Breast epithelium (tissue), 4 donors: ENCODE measurements at places on chromosomes 11 and 22. TPM values are rescaled to one million over a fixed set of nuclear protein-coding genes. Genes with fewer than 3 reads are reported as not detected.
A peak's percentile ranks its signal among the peaks of the same experiment; 100 is the strongest.

DNA sequence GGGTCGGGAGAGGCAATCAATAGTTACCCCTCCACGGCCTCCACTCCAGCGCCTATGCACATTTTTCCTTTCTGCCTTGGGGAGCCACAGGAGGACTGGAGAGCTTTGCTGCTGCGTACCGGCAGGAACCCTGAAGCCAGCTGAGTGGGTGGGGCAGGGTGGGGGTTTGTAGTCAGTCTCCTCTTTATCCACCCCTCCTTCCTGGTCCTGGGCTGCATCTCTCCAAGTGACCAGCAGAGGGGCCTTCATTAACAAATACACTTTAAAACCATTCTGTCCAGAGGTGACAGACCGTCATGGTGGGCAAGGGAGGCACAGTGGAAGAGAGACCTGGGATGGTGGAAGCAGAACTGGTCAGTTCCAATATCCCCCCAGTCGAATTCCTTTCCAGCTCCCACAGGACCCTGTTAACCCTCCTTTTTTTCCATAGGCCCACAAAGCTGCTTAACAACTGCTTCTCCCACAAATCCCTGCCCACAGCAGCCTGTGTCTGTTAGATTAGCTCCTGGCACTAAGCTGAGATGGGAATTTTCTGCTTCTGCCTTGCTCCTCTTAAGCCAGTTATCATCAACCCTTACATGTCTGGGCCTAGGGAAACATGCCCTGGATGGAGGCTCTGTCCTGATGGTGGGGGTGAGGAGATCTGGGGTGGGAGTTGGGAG is 3.9 kb upstream of the ABCG4 start:
- no peak overlapping the region for H3K27ac ChIP-seq
- no peak for DNase-seq
- peaks cover 10% of the 10 kb centered on the region for H3K27me3 ChIP-seq
- no peaks in the 10 kb centered on the region for H3K4me1 ChIP-seq

- H3K27ac ChIP-seq, result no peak overlapping the region
- no peaks in the 10 kb centered on the region for H3K27me3 ChIP-seq
- H3K36me3 ChIP-seq, result no peaks in the 10 kb centered on the region
- no peaks in the 10 kb centered on the region for H3K4me1 ChIP-seq
- H3K4me3 ChIP-seq, result no peak overlapping the region
These were observed 2.9 kb upstream of the OR52J3 start for GRCh38 chr11:5043380-5043779.

- no peak overlapping the region for H3K27ac ChIP-seq
- no peak overlapping the region for H3K4me3 ChIP-seq
- H3K27me3 ChIP-seq, result no peaks in the 10 kb centered on the region
- H3K4me1 ChIP-seq, result no peaks in the 10 kb centered on the region
These were observed 35.8 kb downstream of the OR4C6 start for GRCh38 chr11:55697817-55698216.

GRCh38 chr11:104594228-104594958 is 303.9 kb downstream of the CASP12 start:
- H3K4me3 ChIP-seq, result no peak overlapping the region
- no peaks in the 10 kb centered on the region for H3K27me3 ChIP-seq
- no peaks in the 10 kb centered on the region for H3K36me3 ChIP-seq
- no peaks in the 10 kb centered on the region for H3K4me1 ChIP-seq
- no peak for DNase-seq
- no peak overlapping the region for H3K27ac ChIP-seq

DNA sequence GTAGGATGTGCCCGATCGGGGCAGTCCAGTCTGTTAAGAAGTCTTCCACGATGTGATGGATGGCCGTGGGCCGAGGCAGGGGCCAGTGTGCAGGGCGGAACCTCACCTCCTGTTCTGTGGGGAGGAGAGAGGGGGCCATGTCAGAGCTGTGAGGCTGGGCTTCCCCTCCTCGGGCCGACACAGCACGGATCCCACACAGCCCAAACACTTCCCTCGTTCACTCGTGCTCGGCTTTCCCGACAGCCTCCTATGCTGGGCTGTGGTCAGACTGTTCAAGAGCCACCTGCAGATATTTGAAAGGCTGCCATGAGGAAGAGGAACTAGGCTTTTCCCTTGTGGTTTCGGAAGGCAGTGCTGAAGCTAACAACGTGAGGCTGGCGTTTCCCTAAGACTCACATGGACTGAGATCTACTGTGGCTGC is 12.3 kb upstream of the TXN2 start:
- DNase-seq, result no peak
- no peak overlapping the region for H3K4me3 ChIP-seq
- H3K4me1 ChIP-seq, result no peaks in the 10 kb centered on the region
- peak overlapping the region; percentile 29 for H3K27ac ChIP-seq

DNA sequence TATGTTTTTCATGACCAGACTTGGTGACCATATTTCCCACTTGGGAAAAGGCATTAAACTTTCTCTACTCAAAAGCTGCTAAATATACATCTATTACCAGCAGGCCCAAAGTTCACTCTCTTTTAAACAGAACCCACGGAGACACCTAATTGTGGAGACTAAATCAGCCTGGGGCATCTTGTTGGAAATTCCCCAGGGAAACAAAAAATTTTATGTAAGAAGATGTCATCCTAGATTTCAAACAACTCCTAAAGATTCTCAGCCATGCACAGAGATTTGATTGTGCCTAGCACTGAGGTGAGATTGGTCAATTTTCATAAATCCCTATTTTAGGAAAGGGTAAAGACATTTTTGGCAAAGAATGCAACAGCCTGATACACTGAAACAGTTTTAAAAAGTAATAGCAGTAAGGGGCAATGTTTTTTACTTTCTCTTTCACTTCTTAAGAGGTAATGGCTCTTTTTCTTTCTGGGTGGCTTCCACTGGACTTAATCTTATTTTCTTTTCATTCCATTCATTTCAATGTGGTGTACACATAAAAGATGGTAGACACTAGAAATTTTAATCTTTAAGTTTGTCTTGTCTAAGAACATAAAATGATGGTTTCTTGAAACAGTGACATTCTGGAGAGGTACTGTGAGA is 9.6 kb downstream of the OR52N2 start:
- H3K36me3 ChIP-seq, result no peaks in the 10 kb centered on the region
- no peak overlapping the region for H3K4me3 ChIP-seq
- no peak for DNase-seq
- no peaks in the 10 kb centered on the region for H3K27me3 ChIP-seq
- H3K4me1 ChIP-seq, result no peaks in the 10 kb centered on the region

DNA sequence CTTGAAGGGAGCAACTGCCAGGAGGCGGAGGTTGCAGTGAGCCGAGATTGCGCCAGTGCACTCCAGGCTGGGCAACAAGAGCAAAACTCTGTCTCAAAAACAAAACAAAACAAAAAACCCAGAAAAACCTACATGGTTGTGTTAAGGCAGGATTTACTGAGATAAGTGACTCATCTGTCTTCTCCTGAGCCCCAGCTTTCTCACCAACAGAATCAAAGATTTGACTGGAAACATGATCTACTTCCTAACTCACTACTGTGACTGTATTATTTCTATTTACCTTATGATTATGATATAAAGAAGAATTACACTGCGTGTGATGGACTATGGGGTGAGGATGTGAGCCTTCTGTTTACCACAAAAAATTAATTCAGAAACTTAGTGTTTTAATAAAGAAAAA is 21.8 kb downstream of the FAM118B start:
- no peak overlapping the region for H3K27ac ChIP-seq
- DNase-seq, result no peak
- H3K4me3 ChIP-seq, result no peak overlapping the region
- no peaks in the 10 kb centered on the region for H3K27me3 ChIP-seq
- H3K4me1 ChIP-seq, result no peaks in the 10 kb centered on the region

DNA sequence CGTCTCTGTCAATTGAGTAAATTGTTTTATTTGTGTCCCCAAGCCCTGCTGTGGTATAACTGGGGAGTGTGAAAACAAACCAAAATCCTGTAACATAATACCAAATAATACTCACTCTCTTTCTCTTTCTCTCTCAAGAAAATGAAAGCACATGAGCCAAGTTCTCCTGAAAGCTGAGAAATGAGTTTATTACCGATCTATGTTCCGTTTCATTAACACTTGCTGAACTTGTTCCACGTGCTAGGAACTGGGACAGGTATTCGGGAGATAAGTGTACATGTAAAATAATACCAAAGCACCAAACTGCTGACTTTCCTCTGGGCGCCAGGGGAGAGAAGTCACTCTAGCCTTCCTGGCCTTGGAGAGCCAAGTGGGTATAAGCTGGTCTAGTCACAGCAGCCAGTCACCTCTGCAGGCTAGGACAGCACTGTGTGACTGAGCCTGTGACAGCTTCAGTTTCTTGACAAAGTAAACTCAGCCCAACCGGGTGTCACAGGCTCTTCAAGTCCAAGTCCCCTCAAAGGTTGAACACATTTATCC is 23.1 kb downstream of the CD6 start:
- no peak overlapping the region for H3K27ac ChIP-seq
- no peak for DNase-seq
- no peaks in the 10 kb centered on the region for H3K27me3 ChIP-seq
- no peaks in the 10 kb centered on the region for H3K36me3 ChIP-seq

DNA sequence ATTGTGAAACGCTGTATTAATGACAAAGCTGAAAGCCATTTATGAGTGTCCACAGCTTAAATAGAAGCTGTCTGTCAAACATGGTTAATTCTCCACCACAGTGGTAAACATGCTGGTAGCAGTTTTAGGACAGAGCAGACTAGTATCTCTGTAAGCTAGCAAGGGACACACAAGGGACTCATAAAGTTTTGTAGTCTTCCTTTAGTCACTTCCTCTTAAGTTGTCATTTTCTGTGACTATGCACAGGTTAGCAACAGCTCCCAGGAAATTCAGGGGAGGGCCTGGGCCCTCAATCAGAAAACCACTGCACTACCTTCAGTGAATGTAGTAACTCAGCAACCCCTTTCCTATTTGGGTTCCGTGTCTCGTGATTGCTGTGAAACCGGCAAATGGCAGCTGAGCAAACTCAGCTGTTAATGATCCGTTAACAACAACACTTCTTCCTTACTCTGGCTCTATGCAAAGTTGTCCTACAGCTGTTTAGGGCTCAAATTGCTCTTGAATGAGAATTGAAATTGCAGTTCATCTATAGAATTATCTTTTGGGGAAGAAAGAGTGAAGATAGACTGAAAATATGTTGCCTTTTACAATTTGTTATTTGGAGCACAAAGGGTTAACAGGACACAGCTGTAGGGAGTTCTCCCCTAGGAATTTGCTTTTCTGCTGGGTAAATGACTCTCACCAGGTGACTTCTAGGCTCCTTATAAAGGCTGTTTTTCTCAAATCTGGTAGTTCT is at the start of gene MMP26:
TSS of gene MMP26 (plus strand) at position 731 of the 736 bp plus-strand sequence.
- no peak within 1 kb of the TSS for H3K4me3 ChIP-seq
- H3K36me3 ChIP-seq, result no peaks in the 10 kb centered on the region
- H3K27me3 ChIP-seq, result no peaks in the 10 kb centered on the region

- DNase-seq, result no peak
- H3K4me1 ChIP-seq, result no peaks in the 10 kb centered on the region
- H3K27me3 ChIP-seq, result no peaks in the 10 kb centered on the region
- no peak overlapping the region for H3K27ac ChIP-seq
These were observed 15.6 kb downstream of the MOV10L1 start for GRCh38 chr22:50105208-50106100.

DNA sequence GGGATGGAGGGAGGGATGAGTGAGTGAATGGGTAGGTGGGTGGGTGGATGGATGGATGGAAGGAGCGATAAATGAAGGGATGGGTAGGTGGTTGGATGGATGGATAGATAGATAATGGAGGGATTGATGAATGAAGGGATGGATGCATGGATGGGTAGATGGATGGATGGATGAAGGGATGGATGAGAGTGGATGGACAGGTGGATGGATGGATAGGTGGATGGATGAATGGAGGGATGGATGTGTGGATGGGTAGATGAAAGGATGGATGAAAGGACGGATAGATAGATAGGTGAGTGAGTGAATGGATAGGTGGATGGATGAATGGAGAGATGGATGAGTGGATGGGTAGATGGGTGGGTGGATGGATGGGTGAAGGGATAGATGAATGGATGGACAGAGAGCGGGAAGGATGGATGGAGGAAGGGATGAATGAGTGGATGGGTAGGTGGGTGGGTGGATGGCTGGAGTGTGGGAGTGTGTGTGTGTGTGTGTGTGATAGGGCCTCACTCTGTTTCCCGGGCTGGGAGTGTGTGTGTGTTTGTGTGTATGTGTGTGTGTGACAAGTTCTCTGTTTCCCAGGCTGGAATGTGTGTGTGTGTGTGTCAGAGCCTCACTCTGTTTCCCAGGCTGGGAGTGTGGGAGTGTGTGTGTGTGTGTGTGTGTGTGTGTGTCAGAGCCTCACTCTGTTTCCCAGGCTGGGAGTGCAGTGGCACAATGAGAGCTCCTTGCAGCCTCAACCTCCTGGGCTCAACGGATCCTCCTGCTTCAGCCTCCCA is 2.1 kb upstream of the PRR33 start:
- H3K27me3 ChIP-seq, result no peaks in the 10 kb centered on the region
- H3K4me1 ChIP-seq, result no peaks in the 10 kb centered on the region
- no peaks in the 10 kb centered on the region for H3K36me3 ChIP-seq
- H3K27ac ChIP-seq, result no peak overlapping the region

- no peak overlapping the region for H3K27ac ChIP-seq
- H3K27me3 ChIP-seq, result no peaks in the 10 kb centered on the region
- H3K36me3 ChIP-seq, result no peaks in the 10 kb centered on the region
- no peaks in the 10 kb centered on the region for H3K4me1 ChIP-seq
- DNase-seq, result no peak
These were observed 274.9 kb upstream of the MPPED2 start for GRCh38 chr11:30861064-30861463.

GRCh38 chr11:3051196-3052108 is 5.8 kb downstream of the CARS1 start:
- H3K27me3 ChIP-seq, result no peaks in the 10 kb centered on the region
- H3K4me1 ChIP-seq, result peaks cover 8% of the 10 kb centered on the region
- no peak overlapping the region for H3K4me3 ChIP-seq
- no peak for DNase-seq
- no peaks in the 10 kb centered on the region for H3K36me3 ChIP-seq

DNA sequence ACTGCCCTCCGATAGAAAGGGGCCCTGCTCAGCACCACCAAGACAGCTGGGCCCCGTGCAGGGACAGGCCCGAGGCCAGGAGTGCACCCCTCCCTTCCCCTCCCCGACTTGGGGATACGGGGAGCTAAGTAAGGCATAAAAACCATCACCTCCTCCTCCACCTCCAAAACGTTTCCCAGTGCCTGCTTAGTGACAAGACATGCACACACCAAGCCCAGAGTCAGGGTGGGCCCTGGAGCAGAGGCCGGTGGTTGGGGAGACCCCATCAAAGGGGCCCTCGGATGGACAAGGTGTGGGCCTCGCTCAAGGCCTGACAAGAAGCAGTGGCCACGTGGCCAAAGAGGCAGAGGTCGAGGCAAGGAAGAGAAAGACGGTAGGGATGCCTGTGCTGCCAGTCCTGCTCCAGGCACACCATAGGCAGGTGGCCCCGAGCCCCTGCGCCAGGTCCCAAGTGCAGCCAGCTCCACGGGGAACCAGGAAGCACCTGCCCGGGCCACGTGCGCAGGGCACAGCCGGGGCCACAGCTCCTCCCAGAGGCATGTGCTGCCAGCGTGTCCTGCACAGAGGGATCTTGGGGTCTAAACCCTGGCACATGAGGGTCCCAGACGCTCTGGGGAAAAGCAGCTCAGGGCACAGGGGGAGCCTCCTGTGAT is 53.0 kb downstream of the BRD1 start:
- DNase-seq, result no peak
- H3K36me3 ChIP-seq, result peaks cover 19% of the 10 kb centered on the region
- no peak overlapping the region for H3K4me3 ChIP-seq
- H3K27ac ChIP-seq, result no peak overlapping the region
- no peaks in the 10 kb centered on the region for H3K27me3 ChIP-seq

The RPS25 gene
- total RNA-seq, result 1,984 TPM

The MS4A12 gene
- total RNA-seq, result not detected

The RRM1 gene
- total RNA-seq, result 35.7 TPM

The SLC22A25 gene
- not detected for total RNA-seq

The PTPRJ gene
- 14.7 TPM for total RNA-seq

The RELA gene
- 57.7 TPM for total RNA-seq

The MPZL2 gene
- 73.1 TPM for total RNA-seq

The FIBIN gene
- total RNA-seq, result 23.7 TPM

The C11orf97 gene
- total RNA-seq, result not detected

The SLC22A6 gene
- not detected for total RNA-seq

The SCUBE2 gene
- 78.7 TPM for total RNA-seq
